ENCODE measurements at places on chromosomes 11 and 22. TPM values are rescaled to one million over a fixed set of nuclear protein-coding genes. Genes with fewer than 3 reads are reported as not detected.
A peak's percentile ranks its signal among the peaks of the same experiment; 100 is the strongest.

GRCh38 chr11:9090488-9091043 is 833 bp downstream of the SCUBE2 start:
- no peak for DNase-seq

DNA sequence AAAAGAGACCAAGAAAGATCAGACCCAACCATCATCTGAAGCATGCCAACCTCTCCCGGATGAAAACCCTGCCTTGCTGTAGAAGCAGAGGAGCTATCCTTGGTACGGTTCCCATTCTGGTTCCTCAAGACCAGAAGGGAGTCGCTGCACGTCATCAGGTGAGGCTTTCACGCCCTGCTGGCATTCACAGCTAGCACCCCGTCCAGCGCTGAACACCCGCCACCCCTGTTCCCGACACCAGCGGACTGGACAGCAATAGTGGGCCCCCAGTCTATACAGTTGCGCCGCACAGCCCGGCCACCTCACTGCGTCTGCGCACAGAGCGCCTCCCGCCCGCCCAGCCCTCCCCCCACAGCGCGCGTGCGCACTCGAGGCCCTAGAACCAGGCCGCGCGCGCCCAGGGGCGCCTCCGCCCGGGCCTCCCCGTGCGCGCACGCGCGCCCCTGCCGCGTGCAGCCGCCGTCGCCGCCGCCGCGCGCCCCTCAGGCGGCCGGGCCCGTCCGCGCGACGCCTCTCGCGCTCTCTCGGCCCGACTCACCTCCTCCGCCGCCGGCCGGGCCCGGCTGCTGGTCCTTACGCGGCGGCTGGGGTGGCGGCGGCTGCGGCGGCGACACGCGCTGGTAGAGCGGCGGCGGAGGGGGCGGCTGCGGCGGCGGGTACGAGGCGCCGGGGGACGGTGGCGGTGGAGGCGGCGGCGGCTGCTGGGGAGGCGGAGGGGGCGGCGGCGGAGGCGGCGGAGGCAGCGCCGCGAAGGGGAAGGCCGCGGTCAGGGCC is 706 bp downstream of the SF1 start:
- DNase-seq = peak; percentile 75

DNA sequence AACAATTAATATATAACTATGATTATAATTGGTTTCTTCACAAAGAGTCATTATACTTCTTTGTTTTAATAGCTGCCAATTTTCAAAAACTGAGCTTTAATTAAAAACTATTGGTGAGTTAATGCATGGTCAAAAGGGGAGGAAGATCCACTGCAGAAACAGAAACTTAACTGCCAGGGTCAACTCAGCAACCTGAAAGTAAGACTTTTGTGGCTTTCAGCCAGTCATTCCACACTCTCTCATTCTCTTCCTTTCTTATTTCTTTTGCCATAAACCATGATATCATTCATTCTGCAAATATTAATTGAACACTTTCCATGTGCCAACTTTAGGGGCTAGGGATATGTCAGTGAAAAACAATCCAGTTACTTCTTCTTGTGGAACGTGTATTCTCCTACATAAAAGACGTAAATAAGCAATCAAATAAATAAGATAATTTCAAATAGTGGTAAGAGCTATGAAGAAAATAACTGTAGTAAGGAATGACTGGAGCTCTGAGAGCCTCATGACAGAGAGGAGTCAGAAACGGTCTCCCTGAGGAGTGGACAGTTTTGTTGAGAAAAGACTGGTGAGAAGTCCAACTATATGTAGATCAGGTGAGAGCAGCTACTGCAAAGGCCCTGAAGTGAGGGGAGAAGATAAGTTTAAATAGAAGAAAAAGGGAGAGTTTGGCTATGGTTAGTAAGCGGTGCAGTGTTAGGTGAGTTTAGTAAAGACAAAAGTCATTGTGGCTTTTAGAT is 130.5 kb downstream of the GRIA4 start:
- no peak for DNase-seq

THOC5 gene
- total RNA-seq = 54.0 TPM
